MCF 10A (cell line): ENCODE measurements at places on chromosomes 12 and 14. TPM values are rescaled to one million over a fixed set of nuclear protein-coding genes. Genes with fewer than 3 reads are reported as not detected.
A peak's percentile ranks its signal among the peaks of the same experiment; 100 is the strongest.

- no peak for DNase-seq
Observed at GRCh38 chr14:74265301-74265965, 26.2 kb downstream of the VSX2 start.

DNA sequence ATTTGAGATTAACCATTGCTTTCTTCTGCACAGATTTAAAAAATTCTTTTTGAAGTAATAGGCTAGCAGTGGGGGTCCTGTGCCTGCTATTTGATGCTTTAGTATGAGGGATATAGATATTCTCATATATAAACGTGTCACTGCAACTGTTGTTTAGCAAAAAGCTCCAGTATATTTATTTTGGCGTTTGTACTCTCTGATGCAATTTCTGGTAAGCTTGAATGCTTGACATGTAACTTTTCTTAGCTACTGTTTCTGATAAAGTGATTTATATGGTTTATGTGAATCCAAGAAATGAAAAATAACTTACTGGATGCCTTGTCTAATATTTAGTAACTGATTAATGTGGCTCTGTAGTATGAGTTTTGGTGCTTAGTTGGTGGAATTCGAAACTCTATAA is 77.1 kb downstream of the TTLL5 start:
- peak; percentile 21 for DNase-seq

DNA sequence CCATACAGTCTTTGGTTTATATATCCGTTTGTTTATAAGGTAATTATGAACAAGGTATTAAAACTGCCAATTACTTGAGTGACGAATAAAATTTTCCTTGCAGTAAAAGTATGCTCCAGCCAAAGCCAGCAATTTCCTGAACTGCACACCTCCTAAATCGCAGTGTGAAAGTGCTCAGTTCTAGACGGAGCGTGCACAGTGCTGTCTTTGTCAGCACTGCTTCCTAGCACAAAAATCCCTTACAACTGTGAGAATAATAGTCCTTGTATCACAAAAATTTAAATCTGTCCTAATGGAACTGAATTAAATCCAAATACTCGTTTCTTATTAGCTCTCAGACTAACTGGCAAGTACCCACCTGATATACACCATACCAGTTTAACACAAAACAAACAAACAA is 26.3 kb downstream of the LRIG3 start:
- DNase-seq = no peak

- peak; percentile 40 for DNase-seq
Observed at GRCh38 chr12:107845980-107846659, 71.6 kb downstream of the ASCL4 start.

The TIGAR gene
- 44.0 and 45.8 TPM in 2 replicates for total RNA-seq

DNA sequence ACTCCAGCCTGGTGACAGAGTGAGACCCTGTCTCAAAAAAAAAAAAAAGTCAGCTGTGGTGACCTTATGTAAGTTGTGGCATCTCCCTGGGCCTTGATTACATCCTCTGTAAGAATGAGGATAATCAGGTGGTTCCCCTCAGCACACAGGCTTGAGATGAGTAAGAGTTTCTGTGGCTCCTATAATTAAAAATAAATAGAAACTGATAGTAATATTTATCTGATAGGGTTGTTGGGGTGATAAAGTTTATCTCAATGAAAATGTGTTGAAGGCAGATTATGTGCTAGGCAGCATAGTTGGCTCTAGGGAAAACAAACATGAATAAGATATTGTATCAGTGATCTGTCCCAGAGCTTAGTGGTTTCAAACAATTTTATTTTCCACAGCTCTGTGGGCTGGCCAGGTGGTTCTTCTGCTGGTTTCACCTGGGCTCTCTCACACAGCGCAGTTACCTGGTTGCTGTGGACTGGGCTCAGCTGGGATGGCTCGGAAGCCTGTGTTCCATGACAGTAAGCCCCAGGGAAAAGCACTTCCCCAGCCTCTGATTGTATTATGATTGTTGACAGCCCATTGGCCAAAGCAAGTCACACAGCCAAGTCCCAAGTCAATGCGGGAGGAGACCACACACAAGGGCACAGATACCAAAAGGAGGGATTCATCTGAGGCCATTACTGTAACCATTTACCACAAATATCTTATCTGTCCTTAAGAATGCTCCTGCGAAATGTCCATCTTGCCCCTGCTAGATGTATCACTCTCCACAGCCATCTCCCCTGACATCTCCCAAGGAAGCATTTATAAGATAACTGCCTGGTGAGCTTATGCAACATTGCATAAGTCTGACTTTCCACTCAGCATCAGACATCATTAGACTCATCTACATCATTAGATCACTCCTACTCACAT is 151.7 kb downstream of the NUAK1 start:
- no peak for DNase-seq

The ADCY4 gene
- not detected in 2 replicates for total RNA-seq

DNA sequence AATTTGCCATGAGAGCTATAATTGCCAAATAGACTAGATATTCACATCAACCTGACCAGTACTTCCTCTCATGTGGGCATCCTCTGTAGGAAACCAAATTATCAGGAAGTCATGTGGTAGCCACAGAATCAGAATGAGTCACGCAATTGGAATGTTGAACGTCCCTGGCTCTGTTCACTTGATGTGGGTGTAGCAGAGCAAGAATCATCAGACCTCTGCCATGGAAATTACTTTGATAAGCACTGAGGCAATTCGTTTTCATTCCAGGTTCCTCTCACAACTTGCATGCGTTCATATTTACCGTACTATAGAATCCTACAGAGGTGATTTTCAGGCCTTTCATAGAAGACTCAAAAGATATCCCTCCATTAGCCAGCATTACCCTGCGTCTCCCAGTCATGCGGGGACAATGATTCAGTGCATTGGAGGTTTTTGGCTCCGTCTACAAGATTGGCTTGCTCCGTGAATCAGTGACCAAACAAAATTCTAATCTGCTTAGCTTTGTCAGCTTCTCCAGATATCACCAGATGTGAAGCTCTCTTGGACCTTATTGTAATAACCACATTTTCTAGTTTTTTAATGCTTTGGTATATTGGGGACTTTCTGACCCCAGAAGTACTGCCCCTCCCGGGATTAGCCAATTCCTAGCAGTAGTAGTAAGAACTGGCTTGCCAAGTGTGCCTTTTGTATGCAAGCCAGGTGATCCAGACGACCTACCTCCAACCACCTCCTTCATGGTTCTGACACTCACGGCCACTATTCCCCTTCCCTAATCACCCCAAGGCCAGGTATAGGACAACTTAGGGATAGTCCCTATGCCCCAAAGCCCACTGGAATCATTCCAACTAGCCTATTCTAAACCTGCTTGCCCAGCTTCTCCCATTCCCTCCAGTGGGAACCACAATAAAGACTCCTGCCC is 133.4 kb downstream of the KICS2 start:
- DNase-seq = peak; percentile 94

- DNase-seq = no peak
Observed at GRCh38 chr14:47366006-47366405, 309.4 kb downstream of the MDGA2 start.

DNA sequence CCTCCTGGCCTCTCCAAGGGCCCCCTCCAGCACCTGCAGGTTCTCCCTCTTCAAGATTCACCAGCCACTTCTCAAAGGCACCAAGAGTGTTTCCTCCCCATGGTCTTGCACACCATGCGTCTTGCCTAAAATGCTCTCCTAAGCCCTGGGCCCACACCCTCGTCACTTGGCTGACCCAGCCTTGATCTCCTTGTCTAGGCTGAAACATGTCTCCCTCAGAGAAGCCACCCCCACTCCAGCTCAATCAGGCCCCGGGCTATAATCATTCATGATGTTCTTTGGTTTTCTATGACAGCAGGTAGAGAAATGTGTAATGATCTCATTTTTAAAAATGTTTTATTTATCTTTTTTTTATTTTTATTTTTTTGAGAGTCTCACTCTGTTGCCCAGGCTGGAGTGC is 88.1 kb downstream of the EFCAB11 start:
- peak; percentile 52 for DNase-seq

- no peak for DNase-seq
Observed at GRCh38 chr12:16880864-16881285, 274.9 kb upstream of the LMO3 start.

DNA sequence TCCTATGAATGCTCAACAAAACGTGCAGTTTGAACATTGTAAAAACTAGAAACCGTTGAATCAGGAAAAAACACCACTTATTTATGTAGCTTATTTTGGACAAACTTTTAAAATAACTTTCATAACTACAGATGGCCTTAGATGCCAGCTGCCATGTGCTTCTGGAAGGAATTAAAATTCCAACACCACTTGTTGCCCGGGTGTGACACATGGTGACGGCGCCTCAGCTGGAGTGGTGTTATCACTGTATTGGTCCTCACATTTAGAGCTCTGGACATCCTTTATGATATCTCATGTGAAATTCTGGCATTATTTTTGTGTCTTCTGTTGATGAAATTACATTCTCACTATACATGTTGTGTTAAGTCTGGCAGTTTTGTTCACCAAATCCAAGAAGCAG is 211.0 kb downstream of the IPO8 start:
- no peak for DNase-seq

The CLBA1 gene
- 20.3 and 24.3 TPM in 2 replicates for total RNA-seq

The LBHD2 gene
- not detected in 2 replicates for total RNA-seq

- DNase-seq = peak; percentile 33
Observed at GRCh38 chr12:79687711-79688260, 3.0 kb downstream of the PAWR start.

The GIT2 gene
- total RNA-seq = 30.0 and 30.9 TPM in 2 replicates

GRCh38 chr14:23129759-23130316 is 10.8 kb upstream of the CEBPE start:
- DNase-seq = no peak

DNA sequence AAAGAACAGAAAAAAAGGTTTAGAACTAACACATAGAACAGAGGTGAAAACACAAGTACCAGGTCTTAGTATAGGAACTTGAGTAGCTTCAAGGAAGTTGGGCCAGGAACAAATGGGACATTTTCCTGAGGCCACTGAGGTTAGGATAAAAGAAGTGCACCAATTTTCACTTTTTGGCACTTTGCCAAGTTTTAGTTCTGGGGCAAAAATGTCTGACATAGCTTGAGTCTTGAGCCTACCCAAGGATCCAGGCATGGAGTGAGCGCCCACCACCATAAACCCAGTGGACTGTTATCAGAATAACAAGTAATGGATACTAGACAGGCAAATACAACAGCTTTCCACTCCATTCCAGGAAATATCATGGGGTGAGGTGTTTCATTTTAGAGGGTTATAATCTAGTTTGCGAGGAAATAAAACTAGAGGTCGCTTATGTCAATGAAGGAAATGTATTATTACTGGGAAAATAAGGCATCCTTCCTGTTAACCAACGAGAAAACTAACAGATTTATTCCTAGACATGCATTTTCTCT is 199.7 kb upstream of the HMGA2 start:
- no peak for DNase-seq

- DNase-seq = no peak
Observed at GRCh38 chr14:96792591-96792990, 4.6 kb upstream of the VRK1 start.

The PPP4R4 gene
- total RNA-seq = 0.66 and 0.91 TPM in 2 replicates

DNA sequence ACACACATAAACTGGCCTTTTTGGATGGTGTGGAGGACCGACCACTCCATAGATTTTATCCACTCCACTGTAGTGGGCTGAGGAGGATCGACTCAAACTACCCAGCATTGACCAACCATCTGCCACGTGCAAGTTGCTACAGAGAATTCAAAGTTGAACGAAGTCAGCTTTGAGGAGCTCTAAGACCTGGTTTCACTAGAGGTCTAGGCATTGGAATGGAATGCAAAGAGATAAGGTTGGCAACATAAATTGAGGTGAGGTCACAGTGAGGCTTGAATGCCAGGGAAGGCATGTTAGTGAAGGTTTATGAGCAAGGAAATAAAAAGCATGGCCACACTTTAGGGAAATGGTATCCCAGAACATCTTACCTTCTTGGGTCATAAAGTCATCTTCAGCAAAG is 14.5 kb downstream of the VWF start:
- DNase-seq = no peak

The OR4K2 gene
- not detected in 2 replicates for total RNA-seq

GRCh38 chr14:27410981-27411380 is 813.1 kb upstream of the NOVA1 start:
- DNase-seq = peak; percentile 8

- DNase-seq = peak; percentile 84
Observed at GRCh38 chr14:33435911-33436689, 497.4 kb downstream of the NPAS3 start.

- DNase-seq = no peak
Observed at GRCh38 chr12:86837246-86837645, 581.1 kb upstream of the MGAT4C start.

DNA sequence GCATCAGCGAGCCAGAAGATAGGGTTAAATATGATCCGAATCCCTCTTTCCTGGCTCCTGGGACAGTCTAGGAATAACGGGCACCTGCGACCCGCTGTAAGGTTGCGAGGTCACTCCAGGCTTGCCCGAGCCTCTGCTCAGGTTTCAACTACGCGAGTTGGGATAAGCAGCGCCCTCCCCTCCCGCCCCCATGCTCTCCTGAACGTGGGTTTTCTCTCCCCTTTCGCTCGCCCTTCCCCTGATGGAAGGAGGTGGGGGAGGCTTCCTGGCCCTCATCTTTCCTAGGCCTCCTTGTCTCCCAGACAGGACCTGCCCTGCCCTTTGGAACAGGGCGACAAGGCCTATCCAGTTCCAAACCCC is 753 bp upstream of the ATP5MC2 start:
- DNase-seq = no peak

GRCh38 chr14:94139006-94139405 is 9.6 kb upstream of the IFI27L2 start:
- no peak for DNase-seq

- DNase-seq = no peak
Observed at GRCh38 chr12:120822832-120823503, 81.2 kb downstream of the SPPL3 start.

DNA sequence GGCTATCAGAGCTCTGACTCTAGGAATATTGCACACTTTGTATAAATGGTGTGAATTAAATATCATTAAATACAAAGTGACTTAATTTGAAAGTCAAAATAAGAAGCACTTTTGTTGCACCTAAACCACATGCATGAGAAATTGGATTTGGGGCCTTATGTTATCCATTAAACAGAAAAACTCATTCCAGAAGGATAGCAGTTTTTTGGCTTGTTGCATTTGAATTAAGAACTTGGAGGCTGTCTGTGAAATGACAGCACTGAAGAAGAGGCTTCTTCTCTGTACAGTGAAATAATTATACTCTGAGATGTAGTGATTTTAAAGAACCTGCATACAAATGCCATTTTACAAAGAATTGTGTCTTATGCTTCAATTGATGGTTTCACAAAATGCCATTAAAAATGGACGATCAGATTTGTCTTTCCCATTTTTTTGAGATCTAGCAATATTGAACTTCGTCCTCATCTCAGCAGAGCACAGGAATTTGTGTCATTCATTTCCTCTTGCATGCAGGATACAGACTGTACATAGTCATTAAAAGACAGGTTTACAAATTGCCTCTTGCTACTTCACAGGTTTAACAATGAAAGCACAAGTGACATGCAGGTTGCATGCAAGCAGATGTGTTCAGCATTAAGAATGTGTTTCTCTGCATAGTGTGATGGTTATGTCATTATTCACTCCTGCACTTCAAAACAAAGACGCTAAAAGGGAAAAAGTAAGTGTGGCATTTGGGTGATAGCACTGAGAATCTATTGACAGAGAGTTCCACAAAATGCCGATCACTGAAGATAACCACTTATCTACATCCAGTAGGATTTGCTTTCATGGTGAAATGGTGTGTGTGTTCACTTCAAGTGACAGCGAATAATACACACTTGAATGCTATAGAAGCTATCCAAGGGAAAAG is 35.9 kb upstream of the PYGL start:
- DNase-seq = no peak
